Uterus (tissue), 4 donors: ENCODE measurements at places on chromosomes 3 and 15. TPM values are rescaled to one million over a fixed set of nuclear protein-coding genes. Genes with fewer than 3 reads are reported as not detected.

ERC2 gene
- total RNA-seq: not detected

PTX3 gene
- total RNA-seq: 0.82 TPM

BTBD1 gene
- 83.3 TPM for total RNA-seq

RASGRP1 gene
- total RNA-seq: under 0.01 TPM

RBPMS2 gene
- 7.9 TPM for total RNA-seq

C3orf85 gene
- total RNA-seq: not detected

HAUS2 gene
- total RNA-seq: 3.5 TPM

GNB4 gene
- total RNA-seq: 18.2 TPM

HRH1 gene
- 16.3 TPM for total RNA-seq

GPR176 gene
- total RNA-seq: 11.8 TPM

DLEC1 gene
- total RNA-seq: 1.5 TPM

TNFAIP8L3 gene
- 20.0 TPM for total RNA-seq

GNB5 gene
- total RNA-seq: 33.7 TPM

FMN1 gene
- total RNA-seq: 9.3 TPM

TMEM45A gene
- 18.2 TPM for total RNA-seq

SIDT1 gene
- not detected for total RNA-seq

ELL3 gene
- total RNA-seq: 9.6 TPM

TRH gene
- total RNA-seq: not detected

ASB14 gene
- total RNA-seq: not detected

RTP1 gene
- not detected for total RNA-seq

DPPA2 gene
- total RNA-seq: not detected

PPP1R14D gene
- not detected for total RNA-seq

ANKUB1 gene
- total RNA-seq: 1.0 TPM

RPS17 gene
- 754 TPM for total RNA-seq

UBR1 gene
- total RNA-seq: 156 TPM

GJD2 gene
- total RNA-seq: not detected

SLC51B gene
- total RNA-seq: not detected

CLSTN2 gene
- 32.2 TPM for total RNA-seq

INTS14 gene
- 15.9 TPM for total RNA-seq

SI gene
- total RNA-seq: not detected

GP9 gene
- total RNA-seq: 0.35 TPM
